Activated naive CD8-positive, alpha-beta T cell treated with anti-CD3 and anti-CD28 coated beads, Interleukin-2, amount 10 ng/mL, durations not matched to agents 7 days and 5 days (primary cell): ENCODE measurements at places on chromosomes 4 and X. TPM values are rescaled to one million over a fixed set of nuclear protein-coding genes. Genes with fewer than 3 reads are reported as not detected.

SHROOM3 gene
- total RNA-seq = not detected

ALB gene
- not detected for total RNA-seq

TLR10 gene
- total RNA-seq = 0.25 TPM

GDPD2 gene
- not detected for total RNA-seq

INPP4B gene
- 43.0 TPM for total RNA-seq

ATP2B3 gene
- not detected for total RNA-seq

ARHGEF6 gene
- 87.1 TPM for total RNA-seq

PNMA5 gene
- total RNA-seq = 0.17 TPM

SULT1E1 gene
- not detected for total RNA-seq
